CD4-positive, alpha-beta T cell (primary cell): ENCODE measurements at places on chromosomes 3 and 15. TPM values are rescaled to one million over a fixed set of nuclear protein-coding genes. Genes with fewer than 3 reads are reported as not detected.
A peak's percentile ranks its signal among the peaks of the same experiment; 100 is the strongest.

DNA sequence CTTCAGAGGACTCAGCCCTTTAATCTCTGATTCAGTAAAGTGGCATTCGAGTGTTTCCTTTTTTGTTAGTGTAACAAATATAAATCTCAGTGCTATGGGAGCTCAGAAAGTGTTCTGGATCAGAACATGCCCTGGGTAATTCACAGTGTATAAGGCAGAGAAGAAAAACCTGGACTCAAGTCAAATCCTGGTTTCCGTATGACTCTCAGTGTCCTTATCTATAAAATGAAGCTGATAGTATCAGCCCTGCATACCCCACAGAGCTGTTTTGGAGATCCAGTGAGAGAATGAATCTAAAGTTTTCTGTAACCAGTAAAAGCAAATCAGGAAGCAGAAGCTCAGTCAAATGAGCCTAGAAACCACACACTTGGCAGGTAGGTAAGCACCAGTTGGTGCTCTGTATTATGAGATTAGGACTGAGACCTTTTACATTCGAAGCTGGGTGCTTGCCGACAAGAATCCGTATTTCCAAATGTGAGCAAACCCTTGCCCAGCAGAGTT is 67.2 kb downstream of the IL1RAP start:
- DNase-seq = no peak
- H3K36me3 ChIP-seq = no peaks in the 10 kb centered on the region
- H3K4me3 ChIP-seq = no peak overlapping the region
- H3K27ac ChIP-seq = no peak overlapping the region
- no peaks in the 10 kb centered on the region for H3K27me3 ChIP-seq
- peaks cover 3% of the 10 kb centered on the region for H3K4me1 ChIP-seq

Gene UROC1
- not detected for total RNA-seq

- H3K4me3 ChIP-seq = no peak overlapping the region
- no peaks in the 10 kb centered on the region for H3K4me1 ChIP-seq
- H3K27me3 ChIP-seq = no peaks in the 10 kb centered on the region
- DNase-seq = no peak
- H3K27ac ChIP-seq = no peak overlapping the region
These were observed 94.1 kb upstream of the MRPL3 start for GRCh38 chr3:131596884-131597283.

DNA sequence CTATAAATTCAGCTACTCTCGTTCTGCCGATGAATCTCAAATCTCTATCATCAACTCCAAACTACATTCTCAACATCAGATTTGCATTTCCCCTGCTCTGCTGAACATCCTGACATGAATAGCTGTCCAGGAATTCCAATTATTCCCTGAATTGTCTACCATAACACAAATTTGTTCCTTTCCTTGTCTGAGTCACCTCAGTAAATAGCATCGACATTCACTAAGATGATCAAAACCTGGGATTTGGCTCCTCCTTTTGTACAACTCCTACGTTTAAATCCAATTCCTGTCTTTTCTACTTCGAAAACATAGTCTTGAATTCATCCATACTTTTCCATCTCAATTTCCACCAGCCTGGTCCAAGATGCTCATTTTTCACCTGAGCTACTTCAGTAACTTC is 107.0 kb downstream of the GREM1 start:
- no peaks in the 10 kb centered on the region for H3K27me3 ChIP-seq
- DNase-seq = no peak

Gene NPAP1
- total RNA-seq = not detected

Gene TOPAZ1
- not detected for total RNA-seq

- DNase-seq = no peak
- no peaks in the 10 kb centered on the region for H3K4me1 ChIP-seq
- no peak overlapping the region for H3K4me3 ChIP-seq
- H3K27ac ChIP-seq = no peak overlapping the region
- no peaks in the 10 kb centered on the region for H3K36me3 ChIP-seq
- H3K27me3 ChIP-seq = no peaks in the 10 kb centered on the region
These were observed 129.3 kb downstream of the SSR3 start for GRCh38 chr3:156425651-156426050.

Gene SCN11A
- total RNA-seq = 0.08 TPM

- no peak for DNase-seq
- no peaks in the 10 kb centered on the region for H3K27me3 ChIP-seq
- H3K4me3 ChIP-seq = no peak overlapping the region
These were observed 35.7 kb upstream of the APEH start for GRCh38 chr3:49638445-49638844.

GRCh38 chr3:4957978-4958377 is 21.3 kb upstream of the BHLHE40 start:
- no peaks in the 10 kb centered on the region for H3K36me3 ChIP-seq
- no peak overlapping the region for H3K27ac ChIP-seq
- no peaks in the 10 kb centered on the region for H3K27me3 ChIP-seq
- DNase-seq = no peak

DNA sequence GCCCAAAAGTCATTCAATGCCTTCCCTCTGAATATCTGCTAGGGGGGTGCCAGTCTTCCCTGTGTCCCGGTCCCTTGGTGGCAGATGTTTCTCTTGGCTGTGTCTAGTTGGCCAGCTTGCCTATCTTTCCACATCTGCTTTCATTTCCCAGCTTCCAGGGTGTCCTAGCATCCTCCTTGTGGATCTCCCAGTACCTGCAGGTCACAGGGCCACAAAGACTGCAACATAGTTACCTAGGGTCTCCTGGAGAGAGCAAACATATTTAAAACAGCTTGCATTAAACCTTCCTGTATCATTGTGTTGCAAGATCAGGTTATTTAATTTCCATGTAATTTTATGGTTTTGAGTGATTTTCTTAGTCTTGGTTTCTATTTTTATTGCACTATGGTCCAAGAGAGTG is 400.1 kb downstream of the GRM7 start:
- H3K36me3 ChIP-seq = no peaks in the 10 kb centered on the region
- H3K27ac ChIP-seq = no peak overlapping the region
- no peak for DNase-seq
- no peaks in the 10 kb centered on the region for H3K27me3 ChIP-seq
- no peak overlapping the region for H3K4me3 ChIP-seq
- no peaks in the 10 kb centered on the region for H3K4me1 ChIP-seq

DNA sequence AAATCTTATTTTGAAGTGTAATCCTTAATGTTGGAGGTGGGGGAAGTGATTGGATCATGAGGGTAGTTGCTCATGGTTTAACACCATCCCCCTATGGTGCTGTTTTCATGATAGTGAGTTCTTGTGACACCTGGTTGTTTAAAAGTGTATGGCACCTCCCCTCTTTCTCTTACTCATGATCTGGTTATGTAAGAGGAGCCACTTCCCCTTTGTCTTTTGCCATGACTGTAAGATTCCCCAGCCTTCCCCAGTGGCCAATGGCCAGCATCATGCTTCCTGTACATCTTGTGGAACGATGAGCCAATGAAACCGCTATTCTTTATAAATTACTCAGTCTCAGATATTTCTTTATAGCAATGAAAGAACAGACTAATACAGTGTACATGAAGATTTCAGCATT is 39.8 kb upstream of the GMNC start:
- DNase-seq = no peak
- H3K4me1 ChIP-seq = no peaks in the 10 kb centered on the region
- no peaks in the 10 kb centered on the region for H3K36me3 ChIP-seq
- H3K4me3 ChIP-seq = no peak overlapping the region
- no peaks in the 10 kb centered on the region for H3K27me3 ChIP-seq
- H3K27ac ChIP-seq = no peak overlapping the region

DNA sequence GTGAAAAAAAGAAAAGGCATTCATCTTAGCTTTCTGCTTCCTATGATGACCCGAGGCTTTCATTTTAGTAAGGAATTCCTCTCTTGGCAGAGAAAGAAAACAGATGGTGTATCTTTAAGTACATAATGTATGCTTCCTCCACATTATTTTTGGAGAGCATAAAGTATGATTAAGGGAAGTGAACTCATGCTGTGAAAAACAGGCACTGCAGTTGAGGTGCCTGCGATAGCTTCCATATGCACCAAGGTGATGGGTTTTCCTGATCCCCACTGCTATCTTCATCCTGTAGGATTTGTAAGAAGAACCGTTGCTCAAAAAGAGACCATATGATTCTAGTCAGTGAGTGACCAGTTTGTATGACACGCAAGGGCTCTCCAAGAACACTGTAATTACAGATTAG is 411.5 kb upstream of the MCTP2 start:
- H3K27me3 ChIP-seq = no peaks in the 10 kb centered on the region
- no peak overlapping the region for H3K27ac ChIP-seq
- no peaks in the 10 kb centered on the region for H3K4me1 ChIP-seq
- DNase-seq = no peak

GRCh38 chr3:53496984-53497383 is 2.6 kb downstream of the CACNA1D start:
- no peaks in the 10 kb centered on the region for H3K36me3 ChIP-seq
- DNase-seq = no peak
- H3K4me3 ChIP-seq = no peak overlapping the region
- H3K4me1 ChIP-seq = peaks cover 10% of the 10 kb centered on the region
- no peak overlapping the region for H3K27ac ChIP-seq

Gene NUP210
- 82.0 TPM for total RNA-seq

GRCh38 chr3:13324835-13325501 is 95.2 kb downstream of the NUP210 start:
- H3K4me1 ChIP-seq = no peaks in the 10 kb centered on the region
- H3K36me3 ChIP-seq = peaks cover 97% of the 10 kb centered on the region
- H3K4me3 ChIP-seq = no peak overlapping the region
- DNase-seq = no peak
- H3K27ac ChIP-seq = peak overlapping the region; percentile 8

Gene CNTN3
- not detected for total RNA-seq
